ENCODE measurements at places on chromosomes 7 and 10.

DNA sequence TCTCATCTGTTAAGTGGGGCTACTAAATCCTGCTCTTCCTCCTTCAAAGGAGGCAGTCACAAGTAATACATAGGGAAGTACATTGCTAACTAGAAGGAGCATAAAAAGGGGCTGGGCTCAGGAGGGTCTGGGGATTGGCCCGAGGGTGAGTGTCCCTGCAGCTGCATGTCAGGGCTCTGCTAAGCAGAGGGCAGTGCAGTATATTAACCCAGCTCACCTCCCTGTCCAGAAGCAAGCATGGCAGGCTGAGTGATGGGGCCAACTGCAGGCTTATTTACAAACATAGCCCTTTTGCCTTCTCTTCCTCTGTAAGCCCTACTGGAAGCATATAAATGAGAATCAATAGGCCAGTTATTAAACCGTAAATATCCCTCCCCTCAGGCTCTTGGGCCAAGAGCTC lies 143.2 kb upstream of the PCBD1 start:
- DNase-seq, result no peak

DNA sequence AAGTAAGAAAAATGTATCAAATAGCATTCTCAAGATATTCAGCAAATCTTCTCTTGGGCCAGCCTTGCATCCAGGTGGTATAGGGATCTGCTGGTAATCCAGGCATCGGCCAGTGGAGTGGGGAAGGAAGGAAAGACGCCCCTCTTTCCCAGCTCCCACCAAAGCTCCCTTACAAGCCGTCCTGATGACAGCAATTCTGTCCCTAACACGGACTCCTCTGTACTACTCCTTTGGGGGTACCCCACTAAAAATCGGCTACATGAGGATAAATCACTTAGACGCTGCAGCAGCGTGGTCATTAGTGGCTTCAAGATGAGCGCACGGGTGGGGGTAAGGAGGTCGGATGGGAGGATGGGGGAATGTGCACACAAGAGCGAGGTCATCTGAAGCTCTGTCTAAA lies 24.7 kb upstream of the NUB1 start:
- DNase-seq, result no peak

DNA sequence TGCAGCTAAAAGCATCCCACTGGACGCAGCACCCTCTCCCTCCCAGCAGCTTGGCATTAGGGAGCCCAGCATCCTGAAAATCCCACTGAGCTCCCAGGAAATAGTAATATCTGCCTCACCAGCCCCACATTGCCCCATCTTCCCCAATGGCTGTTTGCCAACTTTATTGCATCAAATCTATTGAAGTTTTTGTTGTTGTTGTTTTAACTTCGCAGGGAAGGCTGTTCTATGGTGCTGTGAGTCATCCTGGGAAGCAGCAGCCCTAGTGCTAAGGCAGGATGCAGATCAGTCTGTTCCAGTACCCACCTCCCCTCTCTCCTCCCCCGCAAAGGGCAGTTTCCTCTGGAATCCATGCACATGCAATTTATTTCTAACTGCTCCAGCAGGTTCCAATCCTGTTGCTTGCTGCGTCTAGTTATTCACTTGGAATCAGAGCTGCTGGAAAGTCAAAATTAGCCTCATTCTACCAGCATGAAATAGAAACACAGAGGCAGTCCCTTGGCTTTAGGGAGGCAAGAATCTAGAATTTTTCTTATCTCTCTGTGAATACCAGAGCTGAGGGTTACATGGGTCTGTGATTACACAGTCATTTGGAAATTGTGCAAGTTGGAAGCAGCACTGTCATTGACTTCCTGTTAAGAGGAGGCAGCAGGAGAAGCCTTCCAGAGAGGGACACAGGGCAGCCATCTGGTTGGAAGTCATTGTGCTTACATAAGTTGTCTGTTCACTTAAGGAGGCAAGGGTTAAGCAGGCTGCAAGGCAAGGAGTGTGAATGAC lies 115.9 kb upstream of the CACUL1 start:
- DNase-seq, result no peak

- DNase-seq, result no peak
These were observed 9.6 kb downstream of the GRID1 start for GRCh38 chr10:86357041-86357440.

GRCh38 chr10:132749371-132749795 lies 36.6 kb downstream of the NKX6-2 start:
- DNase-seq, result no peak

- DNase-seq, result no peak
These were observed 80.8 kb downstream of the WDR11 start for GRCh38 chr10:120931999-120932398.

GRCh38 chr10:132724446-132724845 lies 61.5 kb downstream of the NKX6-2 start:
- DNase-seq, result no peak

DNA sequence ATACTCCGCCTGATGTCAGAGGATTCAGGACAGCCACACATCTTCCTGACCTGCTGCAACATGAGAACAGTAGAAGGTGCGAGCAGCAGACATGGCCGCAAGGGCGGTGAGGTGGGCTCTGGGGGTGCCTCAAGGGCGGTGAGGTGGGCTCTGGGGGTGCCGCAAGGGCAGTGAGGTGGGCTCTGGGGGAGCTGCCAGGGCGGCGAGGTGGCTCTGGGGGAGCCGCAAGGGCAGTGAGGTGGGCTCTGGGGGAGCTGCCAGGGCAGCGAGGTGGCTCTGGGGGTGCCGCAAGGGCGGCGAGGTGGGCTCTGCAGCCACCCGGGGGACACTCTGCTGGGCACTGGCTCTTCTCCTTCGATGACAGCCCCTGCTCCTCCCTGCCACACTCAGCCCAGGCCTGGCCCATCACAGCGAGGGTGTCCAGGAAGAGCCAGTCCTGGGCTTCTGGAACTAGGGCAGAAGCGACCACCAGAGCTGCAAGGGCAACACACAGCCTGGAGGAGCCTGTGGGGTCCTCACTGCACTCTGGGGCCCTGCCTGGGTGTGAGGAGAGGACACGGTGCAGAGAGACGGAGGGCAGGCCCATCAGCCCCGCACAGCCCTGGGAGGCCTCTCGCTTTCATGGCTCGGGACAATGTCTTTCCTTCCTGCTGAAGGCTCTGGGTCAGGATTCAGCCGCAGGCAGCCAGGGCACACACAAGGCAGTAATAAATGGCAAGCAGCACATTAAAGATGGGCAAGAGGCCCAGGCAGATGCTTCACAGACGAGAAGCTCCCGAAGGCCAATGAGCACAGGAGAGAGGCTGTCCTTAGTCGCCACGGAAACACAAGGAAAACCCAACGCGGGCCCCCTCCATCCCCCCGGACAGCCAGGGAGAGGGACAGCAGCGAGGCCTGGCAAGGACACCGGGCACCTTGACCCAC lies 42.5 kb downstream of the STK32C start:
- no peak for DNase-seq

GRCh38 chr7:100963386-100963785 lies 6.0 kb upstream of the MUC12 start:
- no peak for DNase-seq

DNA sequence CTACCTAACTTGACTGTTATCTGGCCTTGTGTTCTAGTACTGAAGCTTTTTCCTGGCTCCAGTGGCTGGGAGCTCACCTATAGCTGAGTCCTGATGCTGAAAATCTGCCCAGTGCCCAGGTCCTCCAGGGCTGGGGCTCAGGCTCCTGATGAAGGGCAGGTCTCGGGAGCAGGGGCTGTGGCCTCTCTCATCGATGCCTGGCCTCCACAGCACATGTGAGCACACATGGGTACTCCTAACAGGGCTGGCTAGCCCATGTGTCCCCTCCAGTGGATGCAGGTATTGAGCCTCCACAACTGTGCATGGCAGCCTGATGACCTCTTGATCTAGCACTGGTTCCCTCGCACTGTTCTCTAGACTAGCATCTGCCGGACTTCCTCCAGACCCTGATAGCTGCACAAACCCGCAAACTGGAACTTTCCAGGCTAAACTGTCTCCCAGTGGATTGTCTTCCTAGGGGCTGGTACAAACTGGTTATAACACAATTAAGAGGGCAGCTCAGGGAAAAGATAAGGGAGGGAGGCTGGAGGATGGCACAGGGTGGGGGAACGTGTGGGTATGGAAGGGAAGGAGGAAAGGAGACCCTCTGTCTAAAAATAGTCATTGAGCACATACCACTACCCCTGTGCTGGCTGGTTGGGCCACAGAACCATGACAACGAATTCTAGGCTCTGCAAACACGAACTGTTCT lies 35.1 kb downstream of the PLAC9 start:
- DNase-seq, result no peak

GRCh38 chr10:122864901-122865300 lies 14.5 kb downstream of the FAM24B start:
- DNase-seq, result no peak

- DNase-seq, result no peak
These were observed 119.3 kb downstream of the SRPK2 start for GRCh38 chr7:105269397-105269796.

DNA sequence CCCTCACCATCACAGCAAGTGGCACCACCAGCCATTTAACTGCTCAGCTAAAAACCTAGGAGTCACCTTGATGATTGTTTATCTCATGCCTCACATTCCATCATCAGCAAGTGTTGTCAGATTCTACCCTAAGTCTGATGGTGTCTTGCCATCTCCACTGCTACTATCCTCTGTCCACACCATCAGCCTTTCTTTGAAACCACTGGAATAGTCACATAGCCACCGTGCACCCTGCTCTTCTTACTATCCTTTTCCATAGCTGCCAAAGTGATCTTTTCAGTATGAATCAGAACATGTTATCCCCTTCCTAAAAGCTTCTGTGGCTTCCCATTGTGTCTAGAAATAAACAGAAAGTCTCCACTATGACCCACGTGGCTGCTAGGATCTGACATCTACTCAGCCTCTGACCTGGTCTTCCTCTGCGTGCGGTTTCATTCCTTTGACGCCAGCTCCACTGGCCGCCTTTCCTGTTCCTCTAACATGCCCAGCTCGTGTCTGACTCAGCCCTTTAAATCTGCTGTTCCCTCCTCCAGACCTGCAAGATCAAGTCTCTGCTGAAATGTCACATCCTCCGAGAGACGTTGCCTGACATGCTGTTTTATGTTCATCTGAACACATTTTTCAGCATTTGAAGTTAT lies 16.5 kb upstream of the CHN2 start:
- peak; percentile 7 for DNase-seq

DNA sequence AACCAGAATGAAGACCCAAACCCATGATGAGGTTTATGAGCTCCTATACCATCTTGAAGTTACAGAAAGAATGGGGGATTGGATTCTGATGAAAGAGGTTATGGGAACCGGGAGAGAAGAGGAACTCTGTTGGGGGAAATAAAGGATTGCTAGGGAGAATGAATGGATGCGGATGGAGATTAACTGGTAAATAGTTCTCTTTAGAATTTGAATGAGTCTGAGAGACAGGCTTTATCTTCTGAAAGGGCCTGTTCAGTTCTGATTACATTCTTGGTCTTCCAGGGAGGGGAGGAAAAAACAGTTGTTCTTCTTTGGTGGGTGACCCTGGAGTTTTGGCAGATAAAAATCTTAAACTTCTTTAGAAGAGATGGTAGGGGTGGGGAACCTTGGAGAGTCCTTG lies 13.9 kb downstream of the SUGCT start:
- DNase-seq, result no peak

- no peak for DNase-seq
These were observed 542.5 kb downstream of the GATA3 start for GRCh38 chr10:8596929-8597472.

- DNase-seq, result no peak
These were observed 90.4 kb downstream of the ETV1 start for GRCh38 chr7:13898957-13899670.

DNA sequence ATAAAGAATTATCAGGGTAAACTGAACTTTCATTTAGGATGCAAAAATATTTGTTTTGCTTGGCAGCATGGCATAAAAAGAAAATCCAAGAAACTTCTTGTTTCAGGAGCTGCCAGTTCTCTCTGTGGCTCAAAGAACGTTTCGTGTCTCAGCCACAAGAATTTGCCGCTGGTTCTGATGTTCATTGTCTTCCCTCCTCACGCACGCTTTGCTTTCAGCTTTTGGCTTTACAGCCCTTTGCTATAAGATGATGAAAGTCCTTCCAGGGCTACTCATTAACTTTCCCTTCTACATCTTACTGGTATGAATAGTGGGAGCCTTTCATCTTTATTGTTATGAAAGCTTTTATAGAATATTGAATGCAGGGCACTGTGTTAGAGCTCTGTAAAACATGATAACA lies 124.7 kb downstream of the BICC1 start:
- no peak for DNase-seq

DNA sequence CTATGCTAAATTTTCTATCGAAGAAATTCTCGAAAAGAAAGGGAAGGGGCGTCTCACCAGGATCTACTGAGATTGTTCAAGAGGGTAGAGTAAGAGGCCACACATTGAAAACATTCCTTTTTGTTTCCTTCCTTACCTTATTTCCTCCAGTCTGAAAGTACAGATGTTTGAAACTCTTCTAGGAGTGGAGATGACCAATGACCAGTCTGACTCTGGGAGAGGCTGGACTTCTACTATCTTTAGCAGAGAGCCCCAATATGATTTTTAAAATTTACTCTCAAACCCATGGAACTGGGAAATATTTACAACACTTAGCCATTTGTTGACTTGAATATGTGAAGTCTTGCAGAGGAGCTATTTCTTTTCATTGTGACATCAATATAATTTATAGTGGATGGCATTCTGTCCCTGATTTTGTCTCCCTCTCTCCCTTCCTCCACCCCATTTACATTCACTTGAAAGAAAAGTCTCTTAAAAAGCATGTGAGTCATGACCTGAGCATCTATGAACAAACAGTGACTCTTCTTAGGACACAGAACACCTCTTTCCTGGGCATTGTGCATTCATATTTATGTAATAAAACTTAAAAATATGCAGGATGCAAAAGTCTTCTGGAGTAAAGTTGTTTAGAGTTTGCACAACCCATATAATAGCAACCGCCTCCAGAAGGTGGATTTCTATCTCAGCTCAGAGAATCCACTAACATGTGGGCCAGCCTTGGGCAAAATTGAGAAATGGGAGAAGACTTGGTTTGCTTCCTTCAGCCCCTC lies 31.2 kb upstream of the BMPER start:
- DNase-seq, result no peak

DNA sequence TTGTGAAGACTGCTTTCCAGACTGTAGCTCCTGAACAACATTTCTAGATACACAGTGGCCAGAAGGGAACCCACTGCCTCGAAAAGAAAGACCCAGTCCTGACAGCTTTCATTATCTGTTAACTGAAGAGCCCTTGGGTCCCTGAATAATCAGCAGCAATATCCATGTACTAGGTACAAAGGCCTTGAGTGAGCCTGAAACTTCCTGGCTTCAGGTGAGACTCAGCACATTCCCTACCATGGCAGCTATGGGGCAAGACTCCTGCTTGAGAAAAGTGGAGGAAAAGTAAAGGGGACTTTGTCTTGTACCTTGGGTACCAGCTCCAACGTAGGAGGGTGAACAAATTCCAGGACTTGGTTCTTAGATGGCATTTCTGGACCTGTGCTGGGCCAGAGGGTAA lies 92.8 kb downstream of the SIRT1 start:
- no peak for DNase-seq
